AG08396 (cell line): ENCODE measurements at places on chromosomes 5 and 9.

- peak; percentile 40 for DNase-seq
Measured at GRCh38 chr5:139600336-139600949, 39.3 kb downstream of the UBE2D2 start.

DNA sequence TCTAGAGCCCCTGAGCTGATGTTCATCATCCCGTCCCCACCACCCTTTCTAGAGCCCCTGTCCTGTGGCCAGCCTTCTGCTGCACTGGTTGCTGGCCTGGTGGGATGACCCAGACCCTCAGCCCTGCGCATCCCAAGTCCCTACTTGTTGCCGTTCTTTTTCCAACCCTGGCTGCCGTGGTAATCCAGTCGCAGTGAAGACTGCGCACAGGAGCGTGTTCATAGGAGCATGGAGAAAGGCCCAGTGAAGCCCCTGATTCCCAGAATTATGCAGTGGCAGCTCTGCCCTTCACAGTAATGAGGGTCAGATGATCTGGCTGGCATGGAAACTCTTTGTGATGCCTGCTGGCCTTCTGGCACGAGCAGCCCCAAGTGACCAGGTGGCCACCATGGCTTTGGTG, 183.3 kb downstream of the CACNA1B start:
- no peak for DNase-seq

GRCh38 chr5:94243612-94244011, 374.8 kb downstream of the KIAA0825 start:
- no peak for DNase-seq

DNA sequence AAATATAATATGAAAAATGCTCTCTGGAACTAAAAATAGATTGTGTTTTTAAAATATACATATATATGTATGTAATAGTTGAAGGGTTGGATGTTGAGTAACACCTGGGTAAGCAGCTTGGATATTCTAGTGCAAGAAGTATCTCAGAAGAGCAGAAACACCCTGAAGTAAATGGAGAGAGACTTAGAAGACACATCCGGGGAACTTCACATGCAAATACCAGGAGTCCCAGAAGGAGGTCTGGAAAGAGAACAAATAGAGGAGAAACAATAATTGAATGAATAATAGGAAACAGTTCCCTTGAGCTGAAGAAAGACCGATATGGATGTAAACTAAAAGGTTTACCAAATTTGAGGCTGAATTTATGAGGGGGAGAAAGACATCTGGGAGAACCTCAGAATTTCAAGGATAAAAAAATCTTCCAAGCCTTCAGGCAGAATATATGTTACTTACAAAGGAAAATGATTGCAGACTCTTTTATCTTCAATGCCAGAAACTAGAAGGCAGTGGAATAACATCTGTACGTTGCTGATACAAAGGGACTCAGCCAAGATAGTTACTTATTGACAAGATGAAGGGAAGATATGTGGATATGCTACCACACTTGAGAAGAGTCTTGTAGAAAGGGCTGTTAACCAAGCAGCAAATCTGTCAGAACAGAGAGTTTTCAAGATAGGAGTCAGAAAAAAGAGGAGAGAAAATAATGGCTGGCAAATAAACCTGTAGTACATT, 42.7 kb downstream of the HSDL2 start:
- no peak for DNase-seq

DNA sequence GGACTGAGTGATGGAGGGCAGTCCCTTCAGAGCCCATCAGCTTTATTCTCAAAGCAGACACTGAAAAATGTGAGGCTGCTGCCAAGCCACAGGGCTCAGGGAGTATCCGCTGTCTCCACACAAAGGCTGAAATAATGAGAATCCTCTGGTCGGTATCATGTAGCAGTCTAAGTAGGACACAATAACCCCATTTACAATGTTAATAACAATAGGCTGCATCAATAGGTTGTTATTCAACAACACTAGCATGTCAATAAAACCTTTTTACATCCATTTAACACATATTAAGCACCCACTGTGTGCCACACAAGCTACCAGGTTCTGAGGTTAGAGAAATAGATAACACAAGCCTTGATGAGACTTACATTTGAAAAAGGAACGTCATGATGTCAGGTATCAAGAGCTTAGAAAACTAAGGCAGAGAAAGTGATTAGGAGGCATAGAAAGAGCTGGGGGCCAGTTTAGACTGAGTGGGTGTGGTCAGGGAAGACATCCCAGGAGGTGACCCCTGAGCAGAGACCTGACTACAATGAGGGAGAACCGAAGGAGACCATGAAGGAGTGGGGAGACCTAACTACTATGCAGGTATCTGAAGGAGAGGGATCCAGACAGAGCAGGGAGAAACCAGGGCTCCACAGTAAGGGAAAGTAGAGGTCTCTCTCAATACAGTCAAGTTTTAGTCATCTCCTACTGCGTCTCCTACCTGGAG, 140.1 kb upstream of the GRIA1 start:
- DNase-seq: no peak

DNA sequence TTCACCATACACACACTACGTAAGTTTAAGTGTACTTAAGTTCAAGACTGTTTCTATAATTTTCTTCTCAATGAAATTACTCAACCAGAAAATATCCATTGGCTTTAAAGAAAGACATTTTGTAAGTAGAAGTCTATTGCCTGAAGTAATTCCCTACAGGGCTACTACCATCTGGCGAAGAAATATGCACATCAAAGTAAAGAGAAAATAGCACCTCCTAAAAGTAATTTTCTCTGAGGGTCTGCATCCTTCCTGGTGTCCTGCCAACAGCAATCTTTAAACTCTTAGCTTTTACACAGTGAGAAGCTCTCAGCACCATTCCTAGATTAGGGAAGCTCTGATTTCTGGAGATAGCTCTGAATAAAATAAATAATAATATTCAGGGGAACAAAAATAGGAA, 498.5 kb upstream of the TYRP1 start:
- no peak for DNase-seq

- no peak for DNase-seq
Measured at GRCh38 chr9:87236546-87236945, 261.1 kb upstream of the DAPK1 start.

DNA sequence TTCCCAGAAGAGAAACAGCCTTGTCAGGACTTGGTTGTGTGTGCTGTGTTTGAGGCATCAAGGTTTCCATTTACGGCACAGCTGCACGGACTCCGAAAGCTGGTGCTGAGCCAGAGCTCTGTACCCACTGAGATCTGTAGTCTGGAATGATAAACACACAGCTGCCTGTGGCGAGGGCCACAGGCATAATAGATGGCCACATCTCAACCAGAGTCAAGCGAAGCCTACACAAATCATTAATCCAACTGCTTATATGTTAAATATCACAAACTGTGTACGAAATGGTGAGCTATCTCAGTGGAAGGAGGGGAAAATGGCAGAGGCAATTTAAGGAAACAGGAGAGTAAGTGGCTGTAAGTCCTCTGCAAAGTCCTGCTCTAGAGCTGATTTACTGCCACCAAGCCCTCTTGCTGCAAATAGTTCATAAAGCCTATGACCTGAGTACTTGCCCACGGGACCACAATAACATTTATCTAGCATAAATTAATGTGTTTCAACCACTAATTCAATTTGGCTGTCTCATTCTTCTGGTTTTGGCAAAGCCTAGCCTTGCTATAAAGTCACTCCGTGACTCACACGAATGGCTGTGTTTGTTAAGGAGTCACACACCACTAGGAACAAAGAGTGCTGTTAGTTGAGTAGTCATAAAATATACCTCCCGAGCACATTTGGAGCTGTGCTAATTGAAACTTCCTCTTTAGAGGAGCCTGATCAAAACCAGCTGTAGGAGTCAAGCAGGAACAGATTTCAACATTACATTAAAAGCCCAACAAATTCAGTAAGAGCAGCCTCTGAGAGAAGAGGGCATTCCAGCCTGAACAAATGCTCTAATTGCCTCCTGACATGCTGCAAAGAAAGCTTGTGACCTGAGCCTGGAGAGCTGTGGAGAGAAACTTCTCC, 738.6 kb upstream of the ZNF608 start:
- peak; percentile 74 for DNase-seq

DNA sequence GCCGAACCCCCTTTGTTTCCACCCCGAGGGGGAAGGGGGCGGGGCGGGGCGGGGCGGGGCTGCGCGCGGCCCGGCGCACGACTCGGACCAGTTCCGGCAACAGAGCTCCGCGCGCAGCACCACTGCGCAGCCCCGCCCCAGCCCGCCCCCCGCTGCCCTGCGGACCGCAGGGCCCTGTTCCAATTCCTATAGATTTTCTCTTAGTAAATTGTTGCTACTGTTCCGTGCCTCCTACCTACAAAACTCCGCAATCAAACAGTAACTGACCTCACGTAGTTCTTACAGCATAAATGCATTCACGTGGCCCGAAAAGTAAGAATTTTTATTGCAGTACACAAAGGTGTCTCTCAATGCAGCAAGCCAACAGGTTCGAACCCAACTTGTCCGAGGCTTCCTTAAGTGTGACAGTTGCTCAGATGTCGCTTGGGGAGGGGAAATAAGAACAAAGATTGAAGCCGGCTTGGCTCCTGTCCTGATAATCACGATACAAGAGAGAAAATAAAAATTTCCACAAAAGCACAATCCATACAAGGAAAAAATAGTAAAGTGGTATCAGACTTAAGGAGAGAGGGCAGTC, 1.2 kb upstream of the RNF38 start:
- peak; percentile 96 for DNase-seq

DNA sequence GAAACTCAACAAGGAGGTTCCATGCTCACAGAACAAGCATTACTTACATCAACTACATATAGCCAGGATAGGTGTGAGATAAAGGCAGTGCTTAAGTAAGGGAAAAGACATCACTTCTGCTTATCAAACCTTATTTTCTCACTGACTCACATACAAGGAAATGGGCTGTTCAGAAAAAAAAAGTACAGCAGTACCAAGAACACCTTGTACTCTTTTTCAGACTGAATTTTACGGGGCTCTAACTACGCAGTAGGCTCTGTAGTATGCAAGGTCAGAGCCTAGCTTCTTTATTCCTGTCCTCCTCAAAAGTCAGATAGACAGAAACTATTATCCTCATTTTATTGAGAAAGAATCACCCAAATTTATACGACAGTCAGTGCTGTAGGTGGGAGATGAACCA, 5.8 kb downstream of the PSMB7 start:
- no peak for DNase-seq
